ENCODE measurements at places on chromosomes 7 and 10.

- DNase-seq: no peak
These were observed 77.1 kb downstream of the INPP5A start for GRCh38 chr10:132614431-132615340.

GRCh38 chr10:62093863-62094291 lies 174.8 kb downstream of the RTKN2 start:
- DNase-seq: no peak

GRCh38 chr7:149133028-149133710 lies 7.0 kb upstream of the ZNF425 start:
- DNase-seq: no peak

DNA sequence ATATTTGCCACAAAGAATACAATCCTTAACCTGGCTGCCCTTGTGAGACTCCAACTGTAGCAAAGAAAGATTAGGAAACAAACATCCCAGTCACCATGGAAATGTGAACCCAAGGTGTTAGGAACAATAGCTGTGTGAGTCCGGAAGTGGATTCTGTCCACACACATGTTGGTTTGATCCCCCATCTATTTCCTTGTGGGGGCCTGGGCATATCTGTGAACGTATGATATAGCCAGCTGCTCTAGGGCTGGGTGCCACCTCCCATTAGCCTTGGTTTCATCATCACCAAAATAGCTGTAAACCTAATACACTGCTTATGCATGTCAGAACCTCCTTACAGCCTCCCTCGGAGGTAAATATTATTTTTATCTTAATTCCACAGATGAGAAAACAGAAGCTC lies 26.4 kb downstream of the GRK5 start:
- DNase-seq: no peak

DNA sequence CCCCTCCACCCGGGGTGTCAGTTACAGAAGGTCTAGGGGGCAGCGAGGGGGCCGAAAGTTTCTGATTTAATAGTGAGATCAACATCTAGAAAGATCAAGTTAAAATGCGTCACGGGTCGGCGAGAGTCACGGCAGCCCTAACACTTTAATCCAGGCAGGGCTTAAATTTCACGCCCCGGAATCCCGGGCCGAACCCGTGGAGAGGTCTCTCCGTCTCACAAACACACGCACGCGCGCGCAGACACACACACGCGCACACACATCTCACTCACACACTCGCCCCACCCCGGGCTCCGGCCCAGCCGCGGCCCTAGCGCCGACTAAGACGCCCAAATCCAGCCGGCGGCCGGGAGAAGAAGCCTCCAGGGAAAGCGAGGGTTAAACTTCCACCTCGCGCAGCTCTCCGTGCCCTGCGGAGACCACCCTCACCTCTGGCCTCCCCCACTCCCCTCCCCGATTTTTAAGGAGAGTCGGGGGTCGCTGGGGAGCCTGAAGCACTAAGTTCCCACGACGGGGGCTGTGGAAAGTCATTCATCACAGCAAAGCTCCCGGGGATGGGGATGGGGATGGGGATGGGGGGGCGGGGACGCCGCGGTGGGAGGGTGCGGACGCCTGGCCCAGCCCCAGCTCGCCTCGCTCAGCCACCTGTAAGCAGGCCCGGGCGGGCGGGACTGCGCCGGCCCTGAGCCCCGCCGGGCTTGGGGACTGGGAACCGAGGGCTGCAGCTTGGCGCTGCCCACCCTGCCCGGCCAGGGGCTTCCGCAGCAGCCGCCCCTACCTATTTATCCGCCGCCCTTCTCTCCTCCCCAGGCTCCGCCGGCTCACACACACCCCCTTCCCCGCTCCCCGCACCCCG lies 1.6 kb downstream of the PDGFA start:
- DNase-seq: no peak

DNA sequence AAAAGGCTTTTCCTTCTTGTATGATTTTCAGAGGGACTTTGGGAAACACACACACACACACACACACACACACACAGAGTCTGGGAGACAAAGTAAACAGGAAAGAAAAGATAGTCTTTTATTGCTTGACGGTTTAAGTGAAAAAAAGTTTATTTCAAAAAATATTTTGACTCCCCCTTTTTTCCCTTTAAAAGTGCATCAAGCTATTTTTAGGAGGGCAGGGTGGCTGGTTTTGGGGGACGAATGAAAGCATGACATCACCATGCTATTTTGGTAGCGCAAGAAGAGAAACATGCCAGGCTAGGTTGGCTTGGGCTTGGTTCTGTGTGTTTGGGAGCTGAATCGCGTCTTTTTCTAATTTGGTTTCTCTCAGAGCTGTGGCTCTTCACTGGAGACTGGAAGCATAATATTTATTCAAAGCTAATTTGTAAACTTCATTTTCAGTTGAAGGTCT lies 129.2 kb downstream of the BAMBI start:
- no peak for DNase-seq

- DNase-seq: no peak
These were observed 50.5 kb downstream of the TPST1 start for GRCh38 chr7:66255534-66256100.

Measured in stimulated activated CD4-positive, alpha-beta T cell treated with anti-CD3 and anti-CD28 coated beads, Interleukin-1b, Interleukin-23, amount 100 ng/mL, for 1 hour (primary cell).